T-helper 2 cell treated with Interferon-gamma antibody and Interleukin-4, amounts not matched to agents 100 ng/mL and 5 ng/mL, for 36 hours (primary cell): ENCODE measurements at places on chromosomes 16 and 17. TPM values are rescaled to one million over a fixed set of nuclear protein-coding genes. Genes with fewer than 3 reads are reported as not detected.

OTOP3 gene
- total RNA-seq, result not detected in 2 replicates

ABCC6 gene
- not detected in 2 replicates for total RNA-seq

CXCL16 gene
- total RNA-seq, result 0.75 and 0.80 TPM in 2 replicates

EFCAB5 gene
- 0.52 and 1.6 TPM in 2 replicates for total RNA-seq

SLFN14 gene
- total RNA-seq, result not detected in 2 replicates

FBF1 gene
- 20.4 and 21.4 TPM in 2 replicates for total RNA-seq

CHST6 gene
- total RNA-seq, result 0.05 TPM in 1 of 2 replicates, not detected in the other

KCNG4 gene
- total RNA-seq, result not detected in 2 replicates

SPEM2 gene
- total RNA-seq, result not detected in 2 replicates

SPN gene
- 431 and 444 TPM in 2 replicates for total RNA-seq

ABCA8 gene
- total RNA-seq, result not detected in 2 replicates

SLX4 gene
- total RNA-seq, result 12.4 and 13.9 TPM in 2 replicates

KRT31 gene
- total RNA-seq, result not detected in 2 replicates

ABCC11 gene
- total RNA-seq, result 0.05 and 0.16 TPM in 2 replicates

SLC5A10 gene
- not detected in 2 replicates for total RNA-seq

CDH15 gene
- not detected in 2 replicates for total RNA-seq

FNDC8 gene
- not detected in 2 replicates for total RNA-seq

ZNF205 gene
- total RNA-seq, result 0.23 TPM in 1 of 2 replicates, not detected in the other

PRR35 gene
- not detected in 2 replicates for total RNA-seq

PSMD12 gene
- 50.4 and 54.5 TPM in 2 replicates for total RNA-seq

CNTNAP4 gene
- not detected in 2 replicates for total RNA-seq

JPH3 gene
- total RNA-seq, result not detected in 2 replicates

SPOP gene
- total RNA-seq, result 60.9 and 63.6 TPM in 2 replicates

CALCOCO2 gene
- 116 and 129 TPM in 2 replicates for total RNA-seq

CA4 gene
- not detected in 2 replicates for total RNA-seq

CCDC78 gene
- total RNA-seq, result 4.3 and 5.4 TPM in 2 replicates

SPNS2 gene
- 0.36 and 0.64 TPM in 2 replicates for total RNA-seq

DYNLRB2 gene
- total RNA-seq, result 0.36 TPM in 1 of 2 replicates, not detected in the other

ACE gene
- total RNA-seq, result 1.5 and 1.6 TPM in 2 replicates

PRAC1 gene
- total RNA-seq, result not detected in 2 replicates

IRX3 gene
- 0.66 and 1.0 TPM in 2 replicates for total RNA-seq

DBF4B gene
- total RNA-seq, result 26.1 and 27.4 TPM in 2 replicates

FOXJ1 gene
- 0.20 and 0.27 TPM in 2 replicates for total RNA-seq

APOBR gene
- total RNA-seq, result 23.1 and 24.0 TPM in 2 replicates

GPR142 gene
- not detected in 2 replicates for total RNA-seq

SHCBP1 gene
- 54.4 and 57.9 TPM in 2 replicates for total RNA-seq

NACA2 gene
- total RNA-seq, result not detected in 2 replicates

LHX1 gene
- total RNA-seq, result 0.18 TPM in 1 of 2 replicates, not detected in the other

GNGT2 gene
- 13.3 and 13.7 TPM in 2 replicates for total RNA-seq

RARA gene
- 45.4 and 47.8 TPM in 2 replicates for total RNA-seq

FOXN1 gene
- total RNA-seq, result not detected in 2 replicates

SLC25A11 gene
- 83.9 and 88.9 TPM in 2 replicates for total RNA-seq

SEPTIN12 gene
- not detected in 2 replicates for total RNA-seq

CLEC18C gene
- total RNA-seq, result 0.16 and 0.50 TPM in 2 replicates

KCNH6 gene
- not detected in 2 replicates for total RNA-seq

GAST gene
- total RNA-seq, result not detected in 2 replicates
